ENCODE measurements at places on chromosomes 11 and 22.

GRCh38 chr11:64203421-64204079, 3.0 kb upstream of the FERMT3 start:
- DNase-seq, result no peak

DNA sequence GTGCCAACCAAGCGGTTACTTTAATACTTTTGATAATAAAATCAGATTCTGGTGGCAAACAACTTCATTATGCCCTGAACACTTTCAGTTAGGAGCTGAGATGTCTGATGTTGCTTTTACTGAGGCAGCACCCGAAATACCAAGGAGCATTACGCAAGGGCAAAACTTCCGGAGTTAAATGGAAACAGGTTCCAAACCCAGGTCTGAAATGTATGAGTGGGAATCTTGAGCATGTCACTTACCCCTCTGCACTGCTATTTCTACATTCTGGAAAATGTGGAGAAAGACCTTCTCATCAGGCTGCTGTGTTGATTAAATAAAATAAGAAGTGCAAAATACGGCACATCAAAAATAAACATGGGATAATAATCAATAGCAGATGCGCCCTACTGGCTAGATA, 315.1 kb downstream of the LARGE1 start:
- DNase-seq, result no peak

GRCh38 chr11:9629064-9629463, 34.8 kb upstream of the SWAP70 start:
- DNase-seq, result no peak

DNA sequence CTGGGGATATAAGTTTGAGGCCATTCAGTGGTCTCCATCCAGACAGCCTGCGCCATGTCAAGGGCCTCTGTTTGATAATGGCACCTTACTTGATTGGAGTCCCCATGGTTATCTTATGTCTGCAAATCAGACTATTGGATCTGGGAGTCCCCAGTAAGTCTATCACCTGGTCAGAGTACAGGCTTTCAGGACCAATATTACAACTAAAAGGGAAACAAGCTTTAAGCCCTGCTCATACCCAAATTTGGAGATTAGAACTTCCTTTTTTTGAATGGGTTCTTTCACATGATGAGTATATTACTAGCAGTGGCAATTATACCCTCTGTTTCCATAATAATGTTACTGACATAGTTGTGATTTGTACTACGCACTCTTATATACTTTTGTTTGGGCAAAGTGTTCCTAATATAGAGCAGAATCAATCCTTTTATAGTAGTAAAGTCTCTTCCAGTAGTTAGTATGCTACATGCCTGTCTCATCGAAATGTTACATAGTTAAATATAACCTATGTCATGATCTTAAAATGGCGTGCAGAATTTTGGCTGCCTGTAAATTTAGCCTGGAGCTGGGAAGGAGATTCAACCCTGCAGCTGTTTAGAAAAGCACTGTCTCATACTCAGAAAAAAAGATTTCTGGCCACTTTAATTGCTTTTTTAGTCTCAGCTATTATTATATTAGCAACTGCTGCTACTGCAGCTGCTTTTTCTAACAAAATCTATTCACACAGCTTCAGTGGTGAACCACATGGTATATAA, 4.9 kb downstream of the MS4A15 start:
- DNase-seq, result no peak

DNA sequence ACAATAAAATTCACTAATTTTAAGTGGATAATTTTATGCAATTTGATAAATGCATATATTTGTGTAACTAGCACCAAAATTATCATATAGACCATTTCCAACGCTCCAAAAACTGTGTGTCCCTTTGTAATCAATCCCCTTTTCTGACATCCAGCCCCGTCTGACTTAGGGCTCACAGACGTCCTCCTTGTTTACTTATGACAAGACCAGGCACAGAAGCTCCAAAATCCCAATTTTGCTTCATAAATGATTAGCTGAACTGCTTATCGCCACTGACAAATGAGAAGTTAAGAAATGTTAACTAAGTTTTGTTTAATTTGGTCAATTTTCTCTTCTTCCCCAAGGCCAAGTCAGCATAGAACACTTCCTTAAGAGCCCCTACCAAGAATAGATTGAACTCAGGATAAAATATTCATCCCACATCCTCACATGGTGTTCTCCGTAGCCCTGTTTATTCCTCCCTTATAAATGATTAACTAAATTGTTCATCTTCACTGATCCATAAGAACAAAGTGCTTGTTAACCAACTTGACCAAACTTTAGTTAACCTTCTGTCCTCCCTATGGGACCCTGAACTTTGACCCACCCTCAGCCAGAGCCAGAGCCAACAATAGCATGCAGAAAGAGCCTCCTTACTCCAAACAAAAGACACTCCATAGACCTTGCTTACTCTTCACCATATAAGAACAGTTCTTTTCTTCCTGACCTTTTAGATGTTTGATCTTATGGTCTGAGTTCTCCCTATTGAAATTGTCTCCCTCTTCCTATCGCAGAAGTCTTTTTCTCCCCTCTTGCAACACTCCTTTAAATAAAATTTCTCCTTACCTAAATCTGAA, 30.8 kb upstream of the GLYAT start:
- no peak for DNase-seq

- no peak for DNase-seq
Observed at GRCh38 chr11:75344186-75344585, 7.3 kb downstream of the ARRB1 start.

- peak; percentile 29 for DNase-seq
Observed at GRCh38 chr22:38788021-38788816, 5.7 kb downstream of the DNAL4 start.

DNA sequence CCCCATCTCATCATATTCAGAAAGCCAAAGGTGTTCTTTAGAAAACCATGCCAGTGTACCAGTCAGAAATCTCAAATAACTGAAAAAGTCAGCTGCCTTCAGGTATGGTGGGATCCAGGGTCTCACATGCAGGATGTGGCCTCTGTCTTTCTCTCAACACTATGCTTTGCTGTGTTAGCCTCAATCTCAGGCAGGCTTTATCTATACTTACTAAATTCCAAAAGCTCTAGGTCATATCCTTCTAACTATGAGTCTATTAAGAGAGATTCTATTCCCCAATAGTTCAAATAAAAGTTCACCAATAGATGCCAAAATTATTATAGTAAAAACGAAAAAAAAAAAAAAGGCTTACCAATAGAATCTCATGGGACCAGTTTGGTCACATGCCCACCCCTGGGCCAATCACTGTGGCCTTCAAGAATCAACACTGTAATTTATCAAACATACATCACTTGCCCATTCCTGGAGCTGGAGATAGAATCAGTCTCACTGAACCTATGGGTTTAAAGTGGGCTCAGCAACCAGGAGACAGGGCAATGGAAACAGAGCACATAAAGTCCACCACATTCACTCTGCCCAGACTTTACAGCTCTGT, 38.0 kb upstream of the APLNR start:
- no peak for DNase-seq

- DNase-seq, result no peak
Observed at GRCh38 chr11:23836981-23837380, 659.9 kb upstream of the LUZP2 start.

- no peak for DNase-seq
Observed at GRCh38 chr11:69202511-69203221, 46.9 kb downstream of the SMIM38 start.

- DNase-seq, result no peak
Observed at GRCh38 chr11:92295175-92296137, 70.8 kb downstream of the FAT3 start.

DNA sequence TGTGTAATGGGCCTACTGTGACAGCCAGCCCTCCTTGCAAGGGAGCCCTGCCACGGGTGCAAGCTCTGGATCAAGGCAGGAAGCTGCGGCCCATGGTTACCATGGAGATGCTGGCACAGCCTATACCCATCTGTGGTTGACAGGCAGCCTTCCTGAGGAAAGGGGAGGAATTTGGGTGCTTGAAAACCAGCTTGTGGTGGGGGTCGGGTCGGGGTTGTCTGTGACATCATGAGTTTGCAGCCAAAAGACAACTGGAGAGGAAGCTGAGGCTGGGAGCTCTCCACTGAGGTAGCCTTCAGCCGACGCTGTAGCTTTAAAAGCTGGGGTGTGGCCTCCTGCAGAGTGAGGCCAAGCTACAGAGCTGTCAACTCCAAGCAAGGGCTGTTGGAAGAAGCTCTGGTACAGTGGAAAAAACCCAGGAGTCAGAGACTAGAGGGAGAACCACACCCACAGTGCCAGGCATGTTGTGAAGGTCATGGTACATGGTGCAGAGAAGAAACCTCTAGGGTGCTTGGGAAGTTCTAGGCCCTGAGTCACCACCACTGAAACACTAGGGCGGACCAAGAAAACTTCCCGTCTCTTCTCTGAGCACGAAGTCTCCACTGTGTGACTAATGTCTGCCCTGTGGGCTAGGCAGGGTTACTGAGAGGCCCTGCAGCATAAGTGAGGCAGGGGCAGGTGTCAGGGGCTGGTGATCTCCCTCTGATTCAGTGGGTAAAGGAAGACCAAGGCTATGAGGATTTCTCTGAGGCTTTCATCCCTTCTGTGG, 10.8 kb upstream of the LDHA start:
- peak; percentile 98 for DNase-seq

GRCh38 chr11:86578727-86579405, 93.5 kb downstream of the ME3 start:
- DNase-seq, result no peak

DNA sequence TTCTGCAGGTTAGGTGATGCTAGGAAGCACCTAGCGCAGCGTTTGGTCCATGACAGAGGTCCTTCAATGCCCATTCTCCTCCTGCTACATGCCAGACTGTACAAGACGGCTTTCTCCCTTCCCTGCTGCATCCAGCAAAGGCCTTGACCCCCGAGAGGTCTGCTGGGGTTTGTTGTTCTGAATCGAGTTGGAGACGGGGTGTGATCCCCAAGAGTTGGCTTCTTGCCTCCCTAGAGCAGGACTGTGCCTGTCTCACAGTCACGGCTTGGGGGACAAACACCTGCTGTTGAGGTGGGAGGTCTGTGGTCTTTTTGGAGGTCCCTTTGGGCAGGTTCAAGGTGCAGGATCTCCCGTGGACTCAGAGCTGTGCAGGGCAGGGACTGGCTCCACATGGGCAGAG, 352.3 kb upstream of the B3GAT1 start:
- DNase-seq, result no peak

DNA sequence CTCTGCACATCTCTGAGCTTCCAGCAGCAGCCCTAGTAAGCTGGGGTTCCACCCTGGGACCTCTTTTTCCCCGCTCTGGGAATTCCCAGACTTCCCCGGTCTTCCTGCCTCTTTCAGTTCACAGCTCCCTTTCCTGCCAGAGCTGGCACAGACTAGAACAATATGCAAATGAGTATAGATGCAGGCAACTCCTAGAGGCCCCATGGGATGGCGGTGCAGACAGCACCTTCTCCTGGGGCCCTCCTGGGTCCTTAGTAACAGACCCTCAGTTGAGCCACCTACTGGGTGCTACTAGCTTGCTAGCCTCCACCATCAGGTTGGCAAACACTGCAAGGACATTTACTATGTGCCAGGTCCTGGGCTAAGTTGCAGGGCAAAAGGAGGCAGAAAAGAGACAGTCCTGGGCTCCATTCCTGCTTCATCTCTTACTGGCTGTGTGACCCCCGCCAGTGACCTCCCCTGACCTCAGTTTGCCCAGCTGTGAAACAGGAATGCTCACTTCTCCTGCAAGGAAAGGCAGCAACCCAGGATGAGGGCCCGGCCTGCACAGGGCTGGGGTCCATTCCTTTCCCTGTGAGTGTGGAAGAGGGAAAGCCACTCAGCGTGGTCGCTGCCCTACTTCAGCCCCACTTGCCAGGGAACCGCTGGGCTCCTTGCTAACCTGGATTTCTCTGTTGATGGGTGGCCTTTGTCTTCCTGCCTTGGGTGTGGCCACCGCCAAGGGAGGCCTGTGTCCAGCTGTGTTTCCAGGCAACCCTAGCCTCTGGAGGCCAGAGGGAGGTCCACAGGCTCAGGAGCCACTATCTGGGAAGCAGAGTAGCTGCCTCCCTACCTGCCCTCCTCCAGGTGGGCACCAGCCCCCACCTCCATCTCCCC, 7.3 kb downstream of the RELT start:
- DNase-seq, result no peak

GRCh38 chr11:85115798-85116197, 511.3 kb downstream of the DLG2 start:
- DNase-seq, result no peak

DNA sequence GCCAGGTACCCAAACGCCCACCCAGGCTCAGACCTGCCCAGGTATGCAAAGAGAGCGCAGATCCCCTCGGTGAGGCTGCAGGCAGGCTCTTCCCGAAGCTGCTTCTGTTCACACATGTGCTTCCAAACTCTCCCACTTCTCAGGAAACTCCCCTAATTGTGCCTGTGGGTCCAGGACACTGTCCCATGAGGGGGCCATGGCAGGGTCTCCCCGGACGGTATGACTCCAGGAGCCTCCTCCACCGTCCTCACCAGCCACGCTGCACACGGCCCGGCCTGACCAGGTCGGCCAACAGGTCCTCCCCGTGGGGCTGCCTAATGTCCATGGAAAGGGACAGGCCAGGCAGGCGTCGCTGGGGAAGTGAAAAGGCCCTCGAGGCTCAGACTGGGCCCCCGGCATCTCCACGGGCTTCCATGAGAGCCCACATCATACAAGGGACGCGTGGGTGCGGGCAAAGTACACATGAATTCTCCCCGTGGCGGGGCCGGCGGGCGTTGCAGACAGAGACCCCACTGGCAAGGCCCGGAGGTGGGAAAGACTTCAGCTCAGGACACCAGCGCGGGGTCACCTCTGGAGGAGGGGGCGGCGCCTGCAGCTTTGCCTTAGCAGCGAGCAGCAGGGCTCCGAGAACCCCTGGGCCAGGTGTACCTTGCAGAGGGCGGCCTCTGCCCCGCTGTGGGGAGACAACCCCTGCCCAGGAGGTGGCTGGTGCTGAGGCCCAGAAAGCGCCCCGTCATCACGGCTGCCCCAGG, 526.1 kb downstream of the BRD1 start:
- no peak for DNase-seq
